ENCODE measurements at places on chromosomes 7 and 10.

DNA sequence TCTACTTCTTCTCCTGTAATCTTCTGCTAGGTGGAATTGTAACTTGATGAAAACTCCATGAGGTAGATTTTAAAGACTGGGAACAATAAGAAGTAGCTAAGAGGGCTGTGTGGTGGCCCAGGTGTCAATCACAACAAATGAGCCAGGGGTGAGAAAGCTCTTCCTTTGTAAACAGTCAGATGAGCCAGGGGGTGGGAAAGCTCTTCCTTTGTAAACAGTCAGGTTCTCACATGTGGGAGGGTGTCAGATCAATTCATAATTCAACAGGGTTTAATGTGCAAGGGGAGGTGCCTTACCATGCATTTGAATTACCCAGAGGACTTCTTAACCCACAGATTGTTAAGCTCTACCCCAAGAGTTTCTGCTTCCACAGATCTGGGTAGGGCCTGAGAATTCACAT lies 312.4 kb upstream of the AUTS2 start:
- DNase-seq = no peak

DNA sequence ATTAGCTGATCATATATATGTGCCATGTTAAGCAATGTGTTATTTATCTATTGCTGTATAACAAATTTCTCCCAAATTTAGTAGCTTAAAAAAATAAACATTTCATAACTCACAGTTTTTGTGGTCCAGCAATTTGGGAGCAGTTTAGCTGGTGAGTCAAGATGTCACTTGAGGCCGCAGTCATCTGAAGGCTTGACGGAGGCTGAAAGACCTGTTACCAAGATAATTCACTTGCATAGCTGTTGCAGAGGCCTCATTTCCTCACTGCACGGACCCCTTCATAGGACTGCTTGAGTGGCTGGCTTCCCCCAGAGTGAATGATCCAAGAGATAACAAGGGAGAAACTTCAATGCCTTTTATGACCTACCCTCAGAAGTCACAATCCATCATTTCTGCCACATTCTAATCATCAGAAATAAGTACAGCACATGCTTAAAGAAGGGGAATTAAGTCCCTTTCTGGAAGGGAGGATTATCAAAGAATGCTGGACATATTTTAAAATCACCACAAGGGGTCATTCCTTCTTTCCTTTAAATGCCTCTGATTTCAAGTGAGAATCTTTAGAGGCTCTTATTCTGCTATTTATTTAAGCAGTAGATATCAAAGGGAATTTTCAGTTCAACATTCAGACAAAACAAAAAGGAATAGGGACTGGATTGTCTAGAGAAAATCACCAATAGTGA lies 10.5 kb upstream of the SRPK2 start:
- DNase-seq = no peak

DNA sequence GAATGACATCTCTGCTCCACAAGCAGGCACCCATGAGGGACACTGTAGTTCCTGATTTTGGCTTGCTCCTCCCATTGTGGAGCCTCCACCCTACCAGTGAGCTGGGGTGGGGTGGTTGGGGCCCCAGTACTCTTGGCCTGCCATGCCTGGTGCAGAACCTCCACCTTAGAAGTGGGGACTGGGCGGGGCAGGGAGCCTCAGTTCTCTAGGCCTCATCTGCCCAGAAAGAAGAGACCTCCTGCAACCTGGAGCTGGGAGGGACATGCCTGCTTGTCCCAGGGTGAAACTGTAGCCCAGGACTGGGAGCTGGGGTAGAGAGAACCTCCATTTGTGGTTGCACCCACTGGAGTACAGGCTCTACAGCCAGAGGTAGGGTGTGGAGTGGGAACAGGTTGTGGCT lies 14.4 kb downstream of the RAMP3 start:
- no peak for DNase-seq

- no peak for DNase-seq
These were observed 117.3 kb downstream of the FANK1 start for GRCh38 chr10:126013489-126014281.

- DNase-seq = no peak
These were observed 453.9 kb upstream of the GHITM start for GRCh38 chr10:83685458-83685857.

- no peak for DNase-seq
These were observed 8.3 kb upstream of the COL1A2 start for GRCh38 chr7:94386416-94386815.

DNA sequence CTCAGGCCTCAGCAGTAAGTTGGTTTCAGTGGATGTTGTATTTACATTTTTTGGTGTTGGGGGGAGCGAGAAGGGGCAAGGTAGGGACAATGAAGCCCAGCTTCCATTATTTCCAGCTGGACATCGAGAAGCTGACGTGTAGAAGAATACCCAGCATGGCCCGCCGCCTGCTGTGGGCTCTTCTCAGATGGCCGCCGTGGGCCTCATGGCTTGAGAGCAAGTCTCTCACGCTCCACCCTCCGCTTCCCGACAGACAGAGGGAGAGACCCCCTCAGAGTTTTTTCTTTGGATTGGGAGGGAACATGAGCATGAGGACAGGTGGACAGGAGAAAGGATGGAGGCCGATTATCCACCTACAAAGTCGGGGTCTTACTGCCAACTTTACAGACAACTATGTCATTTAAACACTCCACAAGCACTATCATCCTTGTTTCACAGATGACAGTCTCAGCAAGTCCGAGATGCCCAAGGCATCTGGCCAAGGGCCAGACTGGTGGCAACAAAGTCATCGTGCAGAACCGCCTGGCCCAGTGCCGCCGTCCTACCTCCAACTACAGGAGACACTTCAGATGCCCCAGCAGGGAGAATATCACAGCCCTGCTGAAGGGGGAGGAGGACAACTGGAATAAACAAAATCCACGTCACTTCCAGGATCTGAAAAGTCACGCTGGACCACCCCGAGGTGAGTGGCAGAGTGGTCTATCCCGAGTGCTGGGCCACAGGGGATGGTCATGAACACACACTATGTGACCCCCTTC lies 195.9 kb downstream of the DIP2C start:
- no peak for DNase-seq

- no peak for DNase-seq
These were observed 20.6 kb upstream of the HOXA13 start for GRCh38 chr7:27220440-27220955.

DNA sequence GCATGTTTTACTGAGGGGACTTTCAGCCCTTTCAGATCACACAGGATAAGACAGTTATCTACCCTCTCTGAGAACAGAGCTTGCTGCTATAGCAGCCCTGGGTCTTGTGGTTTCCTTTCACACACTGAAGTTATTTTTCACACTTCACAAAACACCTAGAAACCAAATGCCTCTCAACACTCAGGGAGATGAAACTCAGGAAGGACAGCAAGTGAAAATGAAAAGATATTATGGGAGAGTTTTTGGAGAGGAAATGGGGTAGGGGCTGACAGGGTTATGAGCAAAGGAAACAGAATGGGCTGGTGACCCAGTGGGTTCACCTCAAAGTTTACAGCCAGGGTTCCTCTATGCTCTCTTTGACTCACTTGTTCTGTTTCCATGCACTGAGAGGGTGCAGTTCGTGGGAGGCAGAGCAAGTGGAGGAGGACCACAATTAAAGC lies 17.0 kb upstream of the GIMAP2 start:
- DNase-seq = no peak

DNA sequence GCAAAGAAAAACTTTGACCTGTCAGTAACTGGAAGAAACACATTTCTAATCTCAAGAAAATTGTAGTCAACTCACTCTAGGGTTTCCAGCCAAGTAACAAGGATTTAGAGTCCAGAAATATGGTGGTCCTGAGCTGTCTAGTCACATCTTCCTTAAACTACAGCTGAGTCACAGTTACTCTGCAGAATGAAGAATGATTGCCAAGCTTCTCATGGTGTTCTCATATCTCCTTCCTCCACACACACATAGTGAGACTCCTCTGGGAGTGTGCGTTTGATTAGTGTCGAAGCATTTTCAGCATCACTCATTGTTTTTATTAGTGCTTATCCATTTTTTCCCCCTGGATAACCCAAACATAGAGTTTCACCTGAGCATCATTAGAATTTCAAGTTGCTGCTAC lies 93.1 kb upstream of the CXCL12 start:
- no peak for DNase-seq

- no peak for DNase-seq
These were observed 2.5 kb downstream of the TNRC18 start for GRCh38 chr7:5420881-5421713.

GRCh38 chr10:33414841-33415240 lies 80.4 kb upstream of the NRP1 start:
- DNase-seq = no peak

- DNase-seq = no peak
These were observed 208.6 kb upstream of the GALNT17 start for GRCh38 chr7:70923181-70923845.

GRCh38 chr7:34848670-34849069 lies 188.6 kb downstream of the DPY19L1 start:
- DNase-seq = no peak

DNA sequence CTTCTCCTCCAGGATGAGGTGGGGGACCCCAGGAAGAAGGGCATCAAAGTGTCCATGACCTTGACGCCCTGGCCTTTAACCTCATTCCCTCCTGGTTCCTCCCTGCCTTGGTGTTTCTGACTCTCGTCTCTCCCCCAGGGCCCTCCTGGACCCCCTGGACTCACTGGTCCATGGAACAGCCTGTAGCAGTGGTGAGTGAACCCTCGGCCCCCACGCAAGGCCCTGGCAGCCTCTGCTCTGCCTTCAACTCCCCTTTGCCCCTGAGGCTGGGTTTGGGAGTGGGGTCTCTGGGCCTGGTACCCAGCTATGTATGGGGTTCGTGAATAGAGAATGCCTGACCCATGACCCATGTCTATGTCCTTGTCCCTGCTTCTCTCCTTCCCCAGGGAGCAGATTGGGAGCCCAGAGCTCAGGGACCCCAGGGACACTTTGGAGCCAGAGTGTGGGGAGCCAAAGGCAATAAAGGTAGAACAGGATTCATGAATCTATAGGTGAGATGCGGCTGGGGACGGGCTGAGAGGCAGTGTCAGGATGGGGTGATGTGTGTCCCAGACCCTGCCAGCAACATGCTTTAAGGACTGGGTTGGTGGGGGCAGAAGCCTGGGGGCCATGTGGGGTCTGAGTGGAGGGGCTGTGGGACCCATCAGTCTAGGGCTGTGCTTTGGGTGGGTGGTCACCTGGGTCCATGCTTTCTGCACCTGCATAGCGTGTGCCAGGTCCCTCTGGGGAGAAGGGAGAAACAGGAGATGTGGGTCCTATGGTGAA lies 18.4 kb upstream of the VOPP1 start:
- no peak for DNase-seq

DNA sequence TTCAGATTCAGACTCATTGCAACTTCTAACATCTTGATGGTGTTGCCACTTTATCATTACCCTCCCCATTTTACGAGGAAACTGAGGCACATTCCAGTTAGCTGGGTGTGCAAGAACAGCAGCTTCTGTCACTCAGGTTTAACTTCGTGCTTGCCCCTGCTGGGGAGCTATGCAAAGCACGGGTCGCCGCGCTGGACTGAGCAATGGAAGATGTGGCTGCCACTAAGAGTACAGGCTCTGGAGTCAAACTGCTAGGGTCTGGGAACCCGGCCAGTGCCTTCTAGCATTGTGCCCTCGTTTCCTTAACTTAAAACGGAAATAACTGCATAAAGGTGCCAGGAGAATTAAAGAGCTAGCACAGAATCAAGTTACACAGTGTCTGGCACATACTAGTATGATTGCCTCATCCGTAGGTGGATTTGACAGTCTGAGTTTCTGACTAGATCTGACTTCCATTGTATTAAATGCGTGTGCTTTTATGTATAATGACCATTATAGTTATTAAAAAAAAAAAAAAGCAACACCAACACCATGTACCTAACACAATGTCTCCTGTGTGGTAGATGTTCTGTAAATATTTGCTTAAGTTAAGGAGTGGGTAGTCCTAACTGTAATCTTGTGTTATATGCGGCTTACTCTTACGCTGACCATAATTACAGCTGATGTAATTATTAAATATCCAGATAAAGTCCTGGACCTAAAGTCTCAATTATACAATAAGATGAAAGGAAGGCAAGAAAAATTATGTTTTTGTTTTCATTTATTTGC lies 842 bp downstream of the ZNF22 start:
- peak; percentile 56 for DNase-seq

DNA sequence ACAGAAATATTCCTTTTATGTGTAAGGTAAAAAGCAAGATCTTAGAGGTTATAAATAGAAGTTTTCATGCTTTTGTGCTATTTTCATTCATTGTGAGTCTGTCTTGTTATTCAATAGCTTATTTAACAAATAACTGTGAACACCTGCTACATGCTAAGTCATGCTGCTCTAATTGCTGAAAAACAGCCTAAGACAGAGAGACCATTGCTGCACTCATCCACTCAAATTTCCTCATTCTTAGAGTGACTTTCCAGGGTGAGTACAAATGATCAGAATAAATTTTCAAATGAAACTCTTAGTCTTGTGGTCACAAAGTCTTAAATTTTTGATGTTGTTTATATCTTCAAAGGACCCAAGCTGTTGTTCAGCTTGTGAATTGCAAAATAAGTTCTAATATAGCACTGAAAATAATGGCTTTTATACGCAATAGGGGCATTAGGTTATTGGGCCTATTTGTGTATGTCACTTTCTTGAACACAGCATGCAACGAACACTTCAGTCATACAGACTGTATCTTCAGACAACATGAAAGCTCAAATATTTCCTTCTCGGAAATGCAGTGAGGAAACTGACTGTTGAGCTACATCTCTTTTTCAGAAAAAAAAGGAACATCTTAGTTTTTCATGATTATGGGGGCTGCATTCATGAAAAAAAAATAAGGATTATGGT lies 247.9 kb upstream of the PCDH15 start:
- no peak for DNase-seq

DNA sequence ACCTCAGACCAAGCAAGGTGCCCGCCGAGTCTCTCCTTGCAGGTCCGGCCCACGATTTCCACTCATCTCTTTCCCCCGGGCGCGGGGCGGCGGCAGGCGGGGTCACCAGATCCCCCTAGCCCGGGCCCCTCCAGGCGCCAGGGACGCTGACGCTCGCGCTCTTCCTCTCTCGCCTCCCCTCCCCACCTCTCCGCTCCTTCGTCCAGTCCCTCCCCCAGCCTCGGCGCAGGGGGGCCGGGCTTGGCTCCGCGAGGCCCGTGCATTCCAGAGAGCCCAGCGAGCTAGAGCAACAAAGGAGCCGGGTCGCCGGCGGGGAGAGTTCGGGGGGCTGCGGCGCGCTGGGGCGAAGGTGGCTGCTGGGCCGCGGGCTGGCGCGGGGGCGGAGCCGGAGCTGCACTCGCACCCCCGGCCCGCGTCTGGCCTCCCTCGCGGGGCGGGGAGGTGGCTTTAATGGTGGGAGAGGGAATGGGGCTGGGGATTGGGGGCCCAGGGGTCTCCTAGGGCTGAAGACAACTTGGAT lies at the start of gene SMO:
Gene SMO (plus strand): TSS at position 262 of the 520 bp plus-strand sequence. CDS start 519 bp downstream, outside the sequence.
- peak; percentile 66 for DNase-seq

DNA sequence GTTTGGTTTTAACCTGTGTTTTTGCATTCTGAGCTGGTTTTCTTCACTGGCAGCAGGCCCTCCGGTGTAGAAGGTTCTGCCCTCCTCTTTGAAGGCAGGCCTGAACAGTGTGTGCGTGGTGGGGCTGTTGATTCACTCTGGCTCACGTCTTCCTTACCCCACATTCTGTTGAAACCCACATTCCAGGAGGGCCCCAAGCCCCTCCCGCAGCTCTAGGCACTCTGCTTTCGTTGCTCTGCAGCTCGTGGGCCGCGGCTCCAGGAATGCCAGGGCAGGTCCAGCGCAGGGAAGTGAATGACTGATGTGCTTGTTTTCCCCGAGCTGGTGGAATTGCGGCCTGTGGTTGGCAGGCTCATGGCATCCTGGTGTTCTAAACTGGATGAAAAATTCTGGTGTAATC lies 49.0 kb downstream of the HTRA1 start:
- no peak for DNase-seq
